ENCODE measurements at places on chromosomes 1 and 21. TPM values are rescaled to one million over a fixed set of nuclear protein-coding genes. Genes with fewer than 3 reads are reported as not detected.

The LAMC2 gene
- polyA plus RNA-seq: 7.1 TPM

GRCh38 chr1:44819196-44819607 lies 10.9 kb downstream of the BTBD19 start:
- DNase-seq: no peak

The LCE3E gene
- not detected for polyA plus RNA-seq

The PROK1 gene
- 0.17 TPM for polyA plus RNA-seq

GRCh38 chr1:175262621-175263020 lies 70.0 kb upstream of the KIAA0040 start:
- no peak for DNase-seq

The FCRL2 gene
- 0.17 TPM for polyA plus RNA-seq

DNA sequence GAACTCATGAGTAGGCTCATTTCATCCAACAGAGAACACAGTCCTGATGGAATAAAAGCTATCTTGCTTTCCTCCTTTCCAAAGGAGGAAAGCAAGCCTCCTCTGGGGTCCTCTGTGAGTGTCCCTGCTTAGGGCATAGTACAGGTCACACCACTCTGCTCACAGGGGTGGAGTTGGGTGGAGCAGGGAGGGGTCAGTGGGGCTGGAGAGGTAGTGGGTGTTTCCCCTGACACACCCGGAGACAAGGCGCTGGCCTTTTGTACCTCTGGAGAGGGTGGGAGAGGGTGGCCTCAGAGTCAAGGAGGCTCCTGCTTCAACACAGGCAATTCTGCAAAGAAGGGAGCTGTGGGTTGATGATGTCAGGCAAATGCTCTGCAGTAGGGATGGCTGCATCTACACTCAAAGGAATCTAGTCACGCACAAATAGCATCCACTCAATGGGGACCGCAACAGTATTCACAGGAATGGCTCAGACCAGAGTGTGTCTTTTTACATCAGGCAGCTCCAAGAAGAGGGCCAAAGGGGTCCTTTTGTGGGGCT lies 58.6 kb upstream of the PLXNA2 start:
- DNase-seq: no peak

- DNase-seq: no peak
Observed at GRCh38 chr1:93519199-93519829, 71.4 kb downstream of the FNBP1L start.

DNA sequence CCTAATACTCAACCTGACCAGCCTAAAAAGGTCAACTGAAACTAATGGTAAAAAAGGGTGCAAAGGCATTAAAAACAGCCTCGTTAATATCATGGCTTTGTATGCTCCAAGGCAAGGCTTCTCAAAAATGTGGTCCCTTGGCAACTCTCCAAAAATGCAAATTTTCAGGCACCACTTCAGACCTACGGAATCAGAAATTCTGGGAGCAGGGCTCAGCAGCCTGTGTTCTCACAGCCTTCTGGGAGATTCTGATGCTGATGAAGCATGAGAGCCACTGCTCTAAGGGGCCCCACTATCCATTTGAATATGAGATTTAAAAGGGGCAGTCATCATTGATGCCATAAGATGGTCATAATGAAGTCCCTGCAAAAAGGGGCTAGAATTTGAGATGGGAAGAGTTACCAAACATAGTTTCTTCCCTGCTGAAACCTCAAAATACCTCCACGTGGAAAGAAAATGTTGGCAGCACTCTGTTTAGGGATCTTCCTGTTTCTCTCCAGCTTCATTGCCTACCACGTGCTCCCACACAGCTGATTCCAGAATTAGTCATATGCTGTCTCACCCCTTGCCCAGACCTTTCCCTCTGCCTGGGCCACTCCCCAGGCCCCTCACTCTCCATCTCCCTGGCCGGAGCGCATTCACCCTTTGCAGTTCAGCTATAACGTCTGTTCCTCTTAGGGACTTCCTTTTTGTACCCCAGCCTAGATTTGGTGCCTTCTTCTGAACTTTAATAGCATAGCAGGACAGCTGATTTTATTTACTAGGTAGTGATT lies 46.7 kb downstream of the PHC2 start:
- DNase-seq: no peak

- DNase-seq: peak; percentile 39
Observed at GRCh38 chr1:115976062-115976920, at the start of gene SLC22A15. TSS of gene SLC22A15 (plus strand) at chr1:115976513. CDS start at chr1:115976628, 115 bp downstream.

The DCST2 gene
- polyA plus RNA-seq: 2.5 TPM

The OR2L3 gene
- polyA plus RNA-seq: not detected

DNA sequence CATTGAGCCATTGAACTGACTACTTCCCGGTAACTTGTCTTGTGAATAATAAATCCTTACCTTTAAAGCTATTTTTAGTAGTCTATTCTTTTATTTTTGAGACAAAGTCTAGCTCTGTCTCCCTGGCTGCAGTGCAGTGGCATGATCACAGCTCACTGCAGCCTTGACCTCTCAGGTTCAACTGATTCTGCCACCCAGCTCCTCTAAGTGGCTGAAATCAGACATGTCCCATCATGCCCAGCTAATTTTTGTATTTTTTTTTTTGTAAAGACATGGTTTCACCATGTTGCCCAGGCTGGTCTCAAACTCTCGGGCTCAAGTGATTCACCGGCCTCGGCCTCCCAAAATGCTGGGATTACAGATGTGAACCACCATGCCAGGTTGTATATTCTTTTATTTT lies 59.3 kb upstream of the PTGS2 start:
- DNase-seq: no peak

DNA sequence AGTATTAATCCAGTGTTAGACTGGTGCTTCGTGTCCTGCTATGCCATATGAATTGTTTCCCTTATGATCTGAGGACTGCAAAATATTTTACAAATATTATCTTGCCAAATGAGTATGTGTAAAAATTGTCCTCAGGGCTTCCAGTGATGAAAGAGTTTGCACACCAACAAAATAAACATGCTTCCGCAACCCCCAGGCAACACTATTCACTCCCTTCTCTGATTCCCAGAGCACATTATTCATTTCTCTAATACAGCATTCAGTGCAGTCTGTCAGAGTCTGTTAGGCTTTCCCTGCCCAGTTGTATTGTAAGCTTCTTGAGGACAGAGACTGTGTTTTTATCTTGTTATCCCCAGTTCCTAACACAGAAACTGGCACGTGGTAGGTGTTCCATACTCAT lies 409.9 kb upstream of the C1orf87 start:
- DNase-seq: peak; percentile 18

GRCh38 chr21:38911484-38912101 lies 105.9 kb downstream of the ETS2 start:
- DNase-seq: no peak

The SLC25A44 gene
- polyA plus RNA-seq: 34.9 TPM

All from left kidney (tissue), 8 donors.